ENCODE measurements at places on chromosomes 2 and 18. TPM values are rescaled to one million over a fixed set of nuclear protein-coding genes. Genes with fewer than 3 reads are reported as not detected.

GRCh38 chr2:165434865-165435496 is 34.5 kb upstream of the CSRNP3 start:
- H3K36me3 ChIP-seq: no peaks in the 10 kb centered on the region
- H3K27me3 ChIP-seq: no peaks in the 10 kb centered on the region
- no peaks in the 10 kb centered on the region for H3K4me1 ChIP-seq

The BMP10 gene
- total RNA-seq: not detected

GRCh38 chr2:220297093-220297492 is 669.7 kb downstream of the SLC4A3 start:
- H3K4me1 ChIP-seq: no peaks in the 10 kb centered on the region
- no peak overlapping the region for H3K27ac ChIP-seq
- H3K27me3 ChIP-seq: no peaks in the 10 kb centered on the region
- H3K36me3 ChIP-seq: no peaks in the 10 kb centered on the region

- H3K4me3 ChIP-seq: no peak overlapping the region
- H3K4me1 ChIP-seq: peaks cover 4% of the 10 kb centered on the region
- DNase-seq: no peak
Measured at GRCh38 chr2:383178-383577, 95.3 kb upstream of the ALKAL2 start.

The SCLY gene
- total RNA-seq: 16.8 TPM

The TP53I3 gene
- 62.5 TPM for total RNA-seq

- H3K4me3 ChIP-seq: no peak overlapping the region
- H3K27ac ChIP-seq: no peak overlapping the region
- H3K36me3 ChIP-seq: no peaks in the 10 kb centered on the region
- H3K4me1 ChIP-seq: no peaks in the 10 kb centered on the region
- no peaks in the 10 kb centered on the region for H3K27me3 ChIP-seq
Measured at GRCh38 chr2:74695663-74696062, 41.6 kb downstream of the SEMA4F start.

DNA sequence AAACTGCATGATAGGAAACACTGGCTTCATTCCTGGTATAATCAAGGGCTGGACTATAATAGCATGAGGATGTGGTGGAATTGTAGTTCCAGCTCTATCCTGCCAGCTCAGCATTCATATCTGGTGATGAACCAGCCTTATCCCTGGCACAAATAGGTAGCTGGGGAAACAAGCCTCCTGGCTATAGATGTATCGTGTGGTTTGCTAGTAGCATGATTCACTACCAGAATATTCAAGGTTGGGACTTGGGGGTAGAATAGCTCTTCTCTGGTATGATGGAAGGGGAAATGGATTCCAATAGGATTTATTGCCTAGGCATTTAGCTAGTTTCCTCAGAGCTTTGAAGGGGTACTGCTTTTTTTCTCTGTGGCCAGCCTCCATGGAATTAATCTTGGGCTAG is 532.8 kb downstream of the FBXO15 start:
- H3K4me3 ChIP-seq: no peak overlapping the region
- H3K4me1 ChIP-seq: no peaks in the 10 kb centered on the region
- no peaks in the 10 kb centered on the region for H3K27me3 ChIP-seq
- no peaks in the 10 kb centered on the region for H3K36me3 ChIP-seq

- DNase-seq: no peak
- H3K27ac ChIP-seq: no peak overlapping the region
- no peak overlapping the region for H3K4me3 ChIP-seq
- H3K4me1 ChIP-seq: no peaks in the 10 kb centered on the region
- no peaks in the 10 kb centered on the region for H3K27me3 ChIP-seq
Measured at GRCh38 chr2:10269711-10270610, 32.7 kb upstream of the HPCAL1 start.

DNA sequence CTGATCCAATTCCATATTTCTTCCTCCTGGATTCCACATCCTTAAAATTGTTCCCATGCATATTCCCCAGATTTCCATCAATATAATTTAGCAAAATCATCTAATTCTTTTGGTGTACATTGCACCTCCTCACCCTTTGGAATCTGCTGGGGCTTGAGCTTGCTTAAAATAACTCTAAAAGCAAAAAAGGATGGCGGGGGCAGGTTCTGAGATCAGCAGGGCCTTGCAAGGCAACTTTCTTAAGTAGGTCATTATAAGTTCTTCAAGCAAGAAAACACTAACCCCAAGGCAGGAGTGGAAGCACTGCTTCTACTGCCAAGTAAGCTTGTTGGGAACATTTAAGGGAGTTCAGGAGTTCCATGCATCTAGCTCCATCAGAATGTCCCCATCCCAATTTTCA is 254.3 kb upstream of the CCDC68 start:
- no peak for DNase-seq
- no peak overlapping the region for H3K4me3 ChIP-seq
- H3K27ac ChIP-seq: no peak overlapping the region
- H3K27me3 ChIP-seq: no peaks in the 10 kb centered on the region
- H3K4me1 ChIP-seq: no peaks in the 10 kb centered on the region

DNA sequence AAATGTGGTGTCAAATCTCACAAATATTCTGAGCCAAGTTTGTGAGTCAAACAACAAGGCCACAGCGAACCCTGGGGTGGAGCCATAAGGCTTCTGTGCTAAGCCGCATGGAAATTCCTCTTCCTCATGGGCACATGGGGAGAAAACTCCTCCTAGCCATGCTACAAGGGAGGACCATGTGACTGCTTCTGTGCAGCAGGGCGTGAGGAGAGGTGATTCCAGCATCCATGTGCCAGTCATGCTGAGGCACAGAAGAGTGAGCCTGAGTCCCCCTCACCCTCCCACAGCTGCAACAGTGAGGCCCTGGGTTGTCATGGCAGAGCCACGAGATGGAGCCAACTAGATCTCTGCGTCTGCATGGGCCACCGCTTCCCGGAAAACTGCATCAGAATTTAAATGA is 488.8 kb upstream of the RAB6C start:
- no peaks in the 10 kb centered on the region for H3K36me3 ChIP-seq
- H3K4me3 ChIP-seq: no peak overlapping the region
- H3K27me3 ChIP-seq: no peaks in the 10 kb centered on the region
- H3K27ac ChIP-seq: no peak overlapping the region

GRCh38 chr2:191221666-191222065 is 23.5 kb upstream of the MYO1B start:
- H3K27ac ChIP-seq: no peak overlapping the region
- H3K4me1 ChIP-seq: no peaks in the 10 kb centered on the region
- no peaks in the 10 kb centered on the region for H3K36me3 ChIP-seq
- H3K4me3 ChIP-seq: no peak overlapping the region
- H3K27me3 ChIP-seq: no peaks in the 10 kb centered on the region

DNA sequence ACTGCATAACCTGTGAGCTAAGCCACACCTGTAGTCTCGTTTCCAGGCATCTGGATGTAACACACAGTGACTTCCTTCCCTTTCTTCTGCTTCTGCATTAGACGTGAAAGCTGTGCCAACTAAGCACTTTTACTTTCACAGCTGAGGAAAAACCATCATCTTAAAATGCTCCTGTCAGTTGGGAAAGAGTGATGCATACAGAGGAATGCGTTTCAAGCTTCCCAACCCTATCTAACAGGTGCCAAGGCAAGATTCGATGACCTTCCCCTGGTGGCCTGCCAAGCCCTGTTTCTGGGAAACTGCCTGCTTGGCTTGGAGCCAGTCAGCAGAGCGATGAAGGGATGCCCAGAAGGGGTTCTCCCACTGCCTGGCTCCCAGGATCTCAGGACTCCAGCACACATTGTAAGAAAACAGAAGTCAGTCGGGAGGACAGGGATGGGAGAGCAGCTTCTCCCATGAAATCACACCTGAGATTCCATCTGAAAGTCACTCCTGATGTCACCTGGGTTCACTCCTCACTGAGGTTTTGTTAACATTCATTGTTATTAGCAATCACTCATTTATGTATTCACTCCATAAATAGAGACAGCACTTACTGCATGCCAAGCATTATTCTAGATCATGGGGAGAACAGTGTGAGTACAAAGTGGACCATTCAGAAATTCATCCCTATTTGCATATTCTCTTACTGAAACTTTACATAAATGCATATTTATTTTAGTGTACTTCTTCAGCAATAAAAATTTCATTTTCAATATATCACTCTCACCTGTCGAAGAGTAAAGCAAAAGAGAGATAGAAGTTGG is 64.1 kb downstream of the DTNA start:
- DNase-seq: peak; percentile 54
- no peaks in the 10 kb centered on the region for H3K36me3 ChIP-seq
- H3K4me1 ChIP-seq: peaks cover 5% of the 10 kb centered on the region

DNA sequence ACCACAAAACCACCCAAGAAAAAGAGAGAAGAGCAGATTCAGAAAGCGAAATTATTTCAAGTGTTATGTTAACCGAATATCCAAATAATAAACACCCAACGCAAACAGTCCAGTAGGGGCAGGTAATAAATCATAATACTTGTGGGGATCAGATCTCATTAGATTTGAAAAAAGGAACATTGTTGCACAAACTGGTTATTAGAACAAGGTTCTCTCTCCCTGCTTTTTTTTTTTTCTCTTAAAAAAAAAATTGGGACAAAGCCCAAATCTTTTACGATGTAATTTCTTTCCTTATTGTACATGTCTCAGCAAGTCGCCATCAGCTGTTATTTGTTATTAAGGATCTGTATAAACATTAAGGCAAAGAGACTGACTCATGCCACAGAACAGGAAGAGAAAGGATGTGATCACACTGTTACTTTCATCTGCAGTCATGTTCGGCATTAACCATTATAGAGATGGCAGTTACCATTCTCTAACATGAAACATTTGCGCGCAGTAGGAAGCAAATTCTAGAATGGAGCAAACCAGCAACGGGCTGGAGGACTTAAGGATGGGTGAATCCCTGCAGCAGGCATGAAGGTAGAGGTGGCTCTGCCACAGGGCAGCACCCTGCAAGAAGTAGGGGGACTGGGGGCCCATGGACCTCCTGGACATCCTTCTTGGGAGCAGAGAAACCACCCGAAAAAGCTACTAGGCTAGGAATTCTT is 42.0 kb downstream of the EPHA4 start:
- no peak overlapping the region for H3K4me3 ChIP-seq
- H3K4me1 ChIP-seq: peaks cover 12% of the 10 kb centered on the region
- no peaks in the 10 kb centered on the region for H3K27me3 ChIP-seq
- no peak for DNase-seq
- no peak overlapping the region for H3K27ac ChIP-seq
